Activated T-cell treated with anti-CD3 and anti-CD28 coated beads, Interleukin-2, amount 50 U/mL, for 48 hours (primary cell): ENCODE measurements at places on chromosomes 3 and 15.

DNA sequence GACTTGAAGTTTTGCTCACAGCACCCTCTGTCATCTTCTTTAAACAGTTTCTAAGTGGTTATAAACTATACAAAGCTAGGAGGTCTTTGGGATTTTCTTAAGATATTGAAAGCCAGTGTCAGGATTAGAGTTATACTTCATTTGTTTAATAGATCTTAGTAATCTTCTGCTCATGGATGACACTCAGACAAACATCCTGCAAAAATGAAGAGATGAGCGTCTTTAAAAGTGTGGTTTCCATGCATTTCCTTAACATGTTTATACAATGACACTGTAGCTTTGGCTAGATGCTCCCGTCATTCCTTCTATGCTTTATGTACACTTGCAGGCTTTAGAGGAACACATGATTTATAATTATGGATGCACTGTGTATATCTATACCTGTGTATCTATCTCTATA lies 182.2 kb downstream of the NAALADL2 start:
- no peak for DNase-seq

DNA sequence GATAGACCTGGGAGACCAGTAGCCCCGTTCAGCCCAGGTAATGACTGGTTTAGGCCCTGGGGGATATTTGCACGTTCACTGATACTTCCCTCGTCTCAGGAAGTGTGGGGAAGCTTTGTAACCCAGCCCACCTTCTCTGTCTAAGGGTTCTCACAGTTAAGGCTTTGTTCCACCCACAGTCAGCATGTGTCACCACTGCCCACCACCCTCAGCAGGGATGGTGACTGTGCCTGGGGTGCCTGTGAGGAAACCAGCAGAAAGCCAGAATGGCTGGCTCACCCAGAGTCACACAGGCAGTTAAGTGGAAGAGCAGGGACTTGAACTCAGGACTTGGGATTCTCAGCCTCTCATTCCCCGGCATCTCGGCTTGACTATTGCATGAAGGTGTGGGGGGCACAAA lies 5.2 kb downstream of the KBTBD13 start:
- peak; percentile 47 for DNase-seq

DNA sequence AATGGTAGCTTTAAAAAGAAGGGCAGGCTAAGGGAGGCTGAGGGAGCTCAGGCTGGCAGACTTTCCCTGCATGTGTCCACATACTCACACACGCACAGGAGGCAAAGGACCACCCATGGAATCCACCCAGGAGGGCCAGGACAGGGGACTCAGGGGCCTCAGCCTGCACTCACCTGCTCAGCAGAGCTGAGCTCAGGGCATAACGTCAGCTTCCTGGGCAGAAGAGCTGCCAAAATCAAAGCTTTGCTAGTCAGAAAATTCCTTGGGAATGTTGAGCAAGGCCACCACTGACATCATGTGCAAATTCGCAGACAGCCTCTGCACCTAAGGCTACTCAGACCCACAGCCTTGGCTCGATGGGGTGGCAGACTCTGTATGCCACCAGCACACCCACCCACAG lies 16.4 kb upstream of the ALAS1 start:
- no peak for DNase-seq

DNA sequence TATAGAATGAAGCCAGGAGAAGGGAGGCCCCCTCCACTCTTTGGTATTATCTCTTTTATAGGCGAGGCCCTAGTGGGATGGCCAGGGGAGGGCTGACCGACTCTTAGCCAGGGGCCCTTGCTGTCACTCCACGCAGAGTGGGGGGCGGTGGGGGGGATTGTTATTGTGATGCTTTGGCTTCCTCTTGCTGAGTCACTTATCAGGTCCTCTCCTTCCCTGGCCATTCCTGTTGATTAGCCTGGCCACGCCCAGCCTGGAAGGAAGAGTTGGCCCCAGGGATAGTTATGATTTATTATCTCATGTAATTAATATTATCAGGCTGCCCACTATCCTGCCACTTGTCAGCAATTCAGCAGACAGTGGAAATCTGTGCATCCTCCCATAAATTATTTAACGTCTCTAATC lies 25.5 kb upstream of the SKOR1 start:
- DNase-seq, result no peak

DNA sequence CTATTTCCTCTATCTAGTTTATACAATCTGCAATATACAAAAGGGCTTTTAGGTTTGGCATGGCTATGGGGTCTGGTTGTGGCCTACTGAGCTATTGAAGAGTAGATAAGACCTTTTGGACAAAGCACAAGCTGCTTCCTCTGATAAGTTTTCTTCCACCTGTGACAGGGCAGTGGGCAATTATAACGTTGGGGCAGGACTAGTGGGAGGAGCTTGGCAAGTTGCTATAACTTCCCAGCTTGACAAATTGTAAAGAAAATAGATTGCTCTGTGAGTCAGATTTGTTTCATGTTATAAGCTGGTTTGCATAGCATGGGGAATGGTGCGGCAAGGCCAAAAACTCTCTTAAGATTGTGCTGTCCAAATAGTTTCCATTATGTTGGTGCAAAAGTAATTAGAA lies 64.9 kb downstream of the SLC7A14 start:
- no peak for DNase-seq
